ENCODE measurements at places on chromosomes 6 and 20.

- DNase-seq, result no peak
Measured at GRCh38 chr6:68233623-68234022, 401.5 kb upstream of the ADGRB3 start.

- DNase-seq, result no peak
Measured at GRCh38 chr6:130134582-130134981, 88.2 kb downstream of the SAMD3 start.

DNA sequence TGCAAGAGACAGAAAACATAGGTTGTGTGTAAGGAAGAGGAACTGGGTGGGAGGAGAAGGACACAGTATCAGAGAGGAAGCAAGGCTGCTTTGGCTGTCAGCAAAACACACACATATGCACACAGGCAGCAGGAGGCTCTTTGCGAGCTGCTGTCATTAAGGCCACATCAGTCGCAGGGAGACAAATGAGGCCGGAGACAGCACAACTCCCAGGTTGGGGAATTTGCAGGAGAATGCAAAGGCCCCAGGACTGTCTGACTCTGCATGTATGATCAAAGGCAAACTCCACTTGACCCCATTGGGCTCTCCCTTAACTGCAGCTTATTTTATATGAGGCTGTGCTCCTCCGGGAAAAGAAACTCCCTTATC, 35.3 kb downstream of the METTL24 start:
- DNase-seq, result no peak

- no peak for DNase-seq
Measured at GRCh38 chr6:107750176-107750797, 73.8 kb downstream of the SCML4 start.

GRCh38 chr20:53402233-53403005, 191.2 kb downstream of the ZNF217 start:
- DNase-seq, result no peak

DNA sequence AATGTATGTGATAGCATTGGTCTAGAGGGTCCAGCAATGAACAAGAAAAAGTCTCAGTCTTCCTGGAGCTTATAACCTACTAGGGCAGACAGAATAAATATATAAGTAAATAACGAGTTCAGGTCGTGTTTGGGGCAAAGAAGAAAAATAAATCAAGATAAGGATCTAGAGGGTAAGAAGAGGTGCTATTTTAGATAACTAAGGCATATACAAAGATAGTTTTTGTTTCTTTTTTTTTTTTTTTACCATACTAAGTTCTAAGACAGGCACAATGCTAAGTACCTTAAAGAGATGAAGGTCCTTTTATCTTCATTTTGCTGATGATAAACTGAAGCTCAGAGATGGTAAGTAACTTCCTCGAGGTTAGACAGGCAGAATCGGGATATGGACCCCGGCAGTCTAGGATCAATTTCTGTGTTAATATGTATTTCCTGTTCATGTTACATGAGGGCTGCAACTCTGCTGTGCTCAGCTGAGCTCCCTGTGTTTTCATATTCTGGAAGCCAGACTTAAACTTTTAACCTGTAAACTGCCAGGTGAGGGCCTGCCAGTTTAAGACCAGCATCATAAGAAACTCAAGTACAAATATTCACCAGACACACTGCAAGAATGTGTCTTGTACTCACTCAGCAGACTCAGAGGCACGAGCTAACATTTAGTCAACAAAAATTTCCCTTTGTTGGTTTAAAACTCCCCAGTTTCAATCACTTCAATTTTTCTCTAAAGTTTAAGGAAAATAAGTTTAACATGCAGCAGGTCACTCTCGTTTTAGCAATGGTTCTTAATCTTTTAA, 23.3 kb downstream of the SESN1 start:
- no peak for DNase-seq

DNA sequence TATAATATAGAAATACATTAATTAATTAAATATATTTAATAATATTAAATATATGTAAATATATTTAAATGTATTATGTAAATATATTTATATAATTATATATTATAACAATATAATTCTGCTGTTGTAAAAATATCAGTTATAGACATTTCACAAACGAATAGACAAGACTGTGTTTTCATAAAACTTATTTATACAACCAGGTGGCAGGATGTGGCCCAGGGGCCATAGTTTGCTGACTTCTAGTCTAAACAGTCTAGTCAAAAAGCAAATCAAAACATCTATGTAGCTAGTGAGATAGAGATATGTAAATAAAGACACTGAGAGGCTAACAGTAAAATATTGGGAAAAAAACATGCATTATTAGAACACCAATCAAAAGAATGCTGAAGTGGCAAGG, 136.4 kb downstream of the TBXT start:
- no peak for DNase-seq

- no peak for DNase-seq
Measured at GRCh38 chr6:8904754-8905153, 469.4 kb upstream of the SLC35B3 start.

DNA sequence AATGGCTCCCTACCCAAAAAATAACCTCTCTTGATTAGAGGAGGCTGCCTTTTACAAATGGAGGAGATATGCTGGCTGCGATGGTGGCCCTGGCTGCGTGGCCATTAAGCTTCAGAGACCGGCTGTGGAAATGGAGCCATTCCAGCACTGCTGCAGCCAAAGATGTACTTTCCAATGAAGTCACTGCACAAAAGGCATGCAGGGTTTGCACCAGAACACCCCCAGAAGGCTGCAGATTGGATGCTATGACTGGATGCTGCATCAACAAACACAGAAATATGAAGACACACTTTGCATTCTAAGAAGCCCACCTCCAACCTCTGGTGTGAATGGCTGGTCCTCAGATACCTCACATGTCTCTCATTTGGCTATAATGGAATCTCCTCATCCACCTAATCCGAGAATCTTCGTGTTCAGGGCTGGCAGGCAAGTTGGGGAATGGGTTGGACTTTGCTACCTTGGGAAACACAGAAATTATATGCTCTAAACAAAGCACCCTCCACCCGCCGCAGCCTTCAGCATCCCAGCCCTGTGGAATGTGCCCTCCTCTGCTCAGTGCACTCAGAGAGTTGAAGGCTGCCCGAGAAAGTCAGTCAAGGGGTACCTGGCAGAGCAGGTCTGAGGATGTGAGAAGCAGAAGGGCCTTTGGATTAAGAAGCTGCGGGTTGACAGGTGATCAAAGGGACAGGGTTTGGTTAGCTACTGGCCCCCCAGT, 35.3 kb downstream of the APCDD1L start:
- no peak for DNase-seq

GRCh38 chr20:57849121-57849520, 139.3 kb upstream of the PMEPA1 start:
- no peak for DNase-seq

DNA sequence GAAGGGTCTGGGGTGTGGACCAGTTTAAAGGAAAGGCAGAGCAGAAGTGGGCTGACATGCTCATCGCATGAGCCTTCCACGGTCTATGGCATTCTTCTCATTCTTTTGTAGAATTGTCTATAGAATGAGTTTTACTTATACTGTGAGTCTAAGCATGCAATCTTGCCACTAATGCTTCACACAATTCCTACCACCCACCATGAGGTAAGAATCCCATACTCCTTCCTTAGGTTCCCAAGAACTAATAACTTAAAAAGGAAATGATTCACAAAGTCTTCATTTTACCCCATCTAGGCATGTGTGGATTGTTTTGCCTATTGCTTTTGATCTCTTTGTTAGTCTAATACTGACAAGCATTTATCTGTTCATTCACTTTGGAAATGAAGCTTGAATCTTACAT, 195.2 kb downstream of the LY86 start:
- no peak for DNase-seq

GRCh38 chr6:122365775-122366403, 33.6 kb upstream of the HSF2 start:
- no peak for DNase-seq

GRCh38 chr6:132085731-132086130, 134.6 kb upstream of the CCN2 start:
- no peak for DNase-seq

DNA sequence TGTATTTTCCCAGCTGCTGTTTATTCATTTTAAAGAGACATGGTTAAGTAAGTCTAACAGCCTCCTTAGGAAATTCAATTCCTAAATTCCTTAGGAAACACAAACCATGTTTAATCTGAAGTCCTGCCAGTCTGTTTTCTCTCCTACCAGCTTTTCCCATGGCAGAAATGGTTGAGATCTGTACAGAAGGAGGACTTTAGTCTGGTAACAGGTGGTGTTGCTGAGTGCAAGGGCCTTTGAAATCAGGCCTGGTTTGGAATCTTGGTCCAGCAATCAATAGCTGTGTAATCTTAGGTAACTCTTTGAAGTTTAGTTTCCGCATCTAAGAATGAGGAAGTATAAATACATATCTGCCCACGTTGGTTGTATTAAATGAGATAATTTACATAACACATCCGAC, 232.5 kb downstream of the LAMA2 start:
- no peak for DNase-seq

DNA sequence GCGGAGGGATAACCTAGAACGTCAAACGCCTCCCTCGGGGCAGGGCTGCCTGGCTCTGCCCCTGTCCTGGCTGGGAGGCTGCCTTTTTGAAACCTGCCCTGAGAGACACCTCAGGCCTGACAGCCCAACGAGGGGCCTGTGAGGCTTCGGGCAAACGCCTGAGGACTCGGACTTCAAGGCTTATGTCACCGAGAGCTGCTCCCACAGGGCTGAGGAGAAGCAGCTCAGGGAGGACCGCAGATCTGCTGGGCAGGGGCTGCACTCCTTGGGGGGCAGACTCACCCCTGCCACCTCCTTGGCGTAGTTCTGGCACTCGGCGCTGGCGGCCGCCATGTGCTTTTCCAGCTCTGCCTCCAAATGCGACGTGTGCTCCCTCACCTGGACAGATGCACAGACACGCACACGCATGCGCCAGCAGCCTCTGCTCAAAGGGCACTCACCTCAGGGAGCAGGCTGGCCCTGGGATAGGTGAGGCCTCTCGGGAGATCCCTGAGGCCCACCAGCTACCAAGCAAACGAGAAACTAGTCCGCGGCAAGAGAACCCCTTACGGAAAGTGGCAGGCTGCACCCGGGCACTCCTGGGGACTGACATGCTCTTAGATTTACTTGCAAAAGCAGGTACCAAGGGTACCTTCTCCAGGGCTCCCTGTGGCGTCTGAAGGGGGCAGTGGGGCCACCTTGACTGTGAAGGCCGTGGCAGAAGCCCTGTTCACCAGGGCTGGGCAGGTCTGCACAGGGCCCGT, 49.6 kb downstream of the DSTN start:
- no peak for DNase-seq

DNA sequence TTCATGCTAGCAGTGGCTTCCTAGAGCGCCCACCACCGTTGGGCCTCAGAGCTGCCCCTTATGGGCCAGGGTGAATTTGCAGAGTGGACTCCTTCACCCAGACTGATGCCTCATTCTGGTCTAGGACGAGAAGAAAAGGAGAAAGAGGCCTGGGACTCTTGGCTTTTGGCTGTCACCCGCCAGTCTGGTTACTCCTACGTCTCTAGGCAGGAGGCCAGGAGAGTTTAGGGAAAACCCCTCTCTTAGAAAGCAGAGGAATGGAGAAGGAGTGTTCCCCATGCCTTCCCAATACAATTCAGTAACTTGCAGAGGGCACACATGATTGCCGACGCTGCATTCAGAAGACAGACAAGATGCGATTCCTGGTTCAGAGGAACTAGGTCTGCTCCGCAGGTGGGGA, 70.1 kb downstream of the CDC5L start:
- DNase-seq, result no peak

DNA sequence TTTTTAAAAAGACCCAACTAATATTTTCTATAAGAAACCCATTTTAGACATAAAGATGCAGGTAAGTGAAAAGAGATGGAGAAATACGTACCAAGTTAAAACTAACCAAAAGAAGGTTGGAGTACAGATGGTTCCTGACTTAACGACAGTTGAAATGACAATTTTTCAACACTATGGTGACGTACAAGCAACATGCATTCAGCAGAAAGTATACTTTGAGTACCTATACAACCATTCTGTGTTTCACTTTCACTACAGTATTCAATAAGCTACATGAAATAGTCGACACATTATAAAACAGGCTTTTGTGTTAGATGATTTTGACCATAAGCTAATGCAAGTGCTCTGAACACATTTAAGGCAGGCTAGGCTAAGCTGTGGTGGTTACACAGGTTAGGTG, 228.9 kb downstream of the RNGTT start:
- DNase-seq, result no peak

GRCh38 chr6:84372290-84372689, 144.8 kb upstream of the CEP162 start:
- DNase-seq, result no peak

DNA sequence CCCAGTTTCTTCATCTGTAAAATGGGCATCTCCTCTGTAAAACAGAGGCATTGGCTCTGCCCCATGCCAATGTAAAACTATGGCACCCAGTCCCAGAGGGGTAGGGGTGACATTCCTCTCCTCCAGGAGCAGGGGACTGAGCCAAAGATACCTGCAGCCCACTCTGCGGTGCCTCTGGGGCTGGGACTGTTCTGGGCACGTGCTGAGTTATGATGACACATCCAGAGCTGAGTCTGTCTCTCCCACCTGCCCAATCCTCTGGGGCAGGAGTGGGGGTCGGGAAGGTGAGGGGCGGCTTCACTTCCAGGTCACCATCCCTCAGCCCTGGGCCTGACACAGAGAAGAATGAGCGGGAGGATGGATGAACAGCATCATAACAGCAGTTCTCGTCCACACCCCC, 29.9 kb downstream of the AAR2 start:
- no peak for DNase-seq

DNA sequence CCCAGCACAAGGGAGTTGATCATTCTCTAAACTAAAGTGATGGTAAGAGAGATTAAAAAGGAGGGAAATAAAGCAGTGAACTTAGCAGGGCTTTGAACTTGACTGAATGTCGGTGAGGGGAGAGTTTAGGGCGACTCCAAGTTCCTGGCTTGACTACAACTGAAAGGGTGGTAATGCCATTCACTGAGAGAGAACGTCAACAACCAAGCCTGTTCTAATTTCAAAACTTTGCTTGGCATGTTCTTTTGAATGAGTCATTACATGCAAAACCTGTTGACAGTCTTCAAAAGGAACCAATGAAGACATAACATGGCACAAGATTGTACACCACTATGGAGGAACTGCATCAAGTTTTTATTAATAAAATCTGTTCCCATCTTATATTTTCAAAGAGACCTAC, 10.3 kb upstream of the MYB start:
- no peak for DNase-seq

- no peak for DNase-seq
Measured at GRCh38 chr6:684831-685636, 7.9 kb downstream of the EXOC2 start.

- no peak for DNase-seq
Measured at GRCh38 chr6:150116200-150116800, 26.5 kb upstream of the PPP1R14C start.

GRCh38 chr6:141107591-141108160, 1025.0 kb upstream of the GJE1 start:
- no peak for DNase-seq

- no peak for DNase-seq
Measured at GRCh38 chr20:56382696-56383095, 9.3 kb downstream of the AURKA start.

GRCh38 chr6:11798538-11798937, 19.9 kb upstream of the ADTRP start:
- no peak for DNase-seq

DNA sequence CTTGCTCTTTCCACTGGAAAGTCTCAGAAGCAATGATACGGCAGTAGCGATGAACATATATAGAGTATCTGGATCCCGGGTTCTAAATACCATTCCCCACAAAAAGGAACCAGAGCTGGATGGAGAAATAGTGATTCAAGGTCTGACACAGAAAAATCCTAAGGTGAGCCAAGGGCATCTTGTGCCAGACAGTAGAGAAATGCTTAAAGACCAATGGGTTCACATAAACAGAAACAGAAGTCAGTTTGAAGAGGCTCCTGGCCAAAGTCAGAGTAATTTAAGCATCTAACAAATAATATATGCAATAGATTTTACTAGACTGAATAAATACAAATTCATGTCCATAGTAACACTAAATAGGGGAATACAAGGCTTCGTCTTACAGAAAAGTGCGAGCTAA, 54.7 kb downstream of the RGS17 start:
- DNase-seq, result no peak

All from T-helper 9 cell (primary cell).